ENCODE measurements at places on chromosomes 4 and X.

GRCh38 chr4:139988863-139989765, 164.9 kb downstream of the MAML3 start:
- no peak for DNase-seq

GRCh38 chr4:3311095-3311372, 18.2 kb downstream of the RGS12 start:
- DNase-seq, result no peak

GRCh38 chr4:94290245-94290644, 52.4 kb downstream of the HPGDS start:
- DNase-seq, result no peak

GRCh38 chr4:101835121-101835904, 44.8 kb downstream of the BANK1 start:
- DNase-seq, result no peak

- no peak for DNase-seq
Measured at GRCh38 chr4:5758741-5759140, 47.7 kb downstream of the EVC start.

DNA sequence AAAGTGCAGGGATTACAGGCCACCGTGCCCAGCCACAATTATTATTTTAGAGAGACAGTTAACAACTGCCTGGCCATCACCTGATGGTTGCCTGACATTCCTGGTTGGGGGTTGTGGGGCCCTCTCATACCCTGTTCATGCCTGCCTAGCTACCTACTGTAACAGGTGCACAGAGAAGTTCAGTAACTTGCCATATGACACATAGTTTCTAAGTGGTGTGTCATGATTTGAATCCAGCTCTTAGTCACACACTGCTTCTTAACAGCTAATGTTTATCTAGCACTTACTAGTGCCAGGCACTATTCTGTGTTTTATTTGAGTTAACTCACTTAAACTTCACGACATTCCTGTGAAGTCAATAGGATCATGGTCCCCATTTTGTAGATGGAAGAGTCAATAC, 122.7 kb upstream of the JADE1 start:
- no peak for DNase-seq

GRCh38 chrX:38166478-38167083, 54.1 kb downstream of the SRPX start:
- no peak for DNase-seq

DNA sequence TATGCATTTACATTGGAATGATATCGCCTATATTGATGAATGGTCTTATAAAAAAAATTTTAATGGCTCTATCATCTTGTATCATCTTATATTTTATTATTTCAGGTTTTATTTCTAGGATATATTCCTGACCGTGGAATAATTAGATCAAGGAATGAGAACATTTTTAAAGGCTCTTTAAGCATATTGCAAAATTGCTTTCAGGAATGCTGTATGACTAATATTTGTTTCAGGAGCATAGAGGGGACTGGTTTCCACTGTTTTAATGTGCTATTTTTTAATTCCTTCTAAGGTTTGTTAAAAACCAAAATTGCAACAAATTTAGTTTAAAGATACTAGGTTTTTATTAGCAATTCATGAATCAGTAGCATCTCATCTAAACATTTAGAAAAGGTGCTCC, 120.2 kb downstream of the BMPR1B start:
- DNase-seq, result no peak

GRCh38 chr4:3857269-3857926, 91.2 kb downstream of the ADRA2C start:
- no peak for DNase-seq

DNA sequence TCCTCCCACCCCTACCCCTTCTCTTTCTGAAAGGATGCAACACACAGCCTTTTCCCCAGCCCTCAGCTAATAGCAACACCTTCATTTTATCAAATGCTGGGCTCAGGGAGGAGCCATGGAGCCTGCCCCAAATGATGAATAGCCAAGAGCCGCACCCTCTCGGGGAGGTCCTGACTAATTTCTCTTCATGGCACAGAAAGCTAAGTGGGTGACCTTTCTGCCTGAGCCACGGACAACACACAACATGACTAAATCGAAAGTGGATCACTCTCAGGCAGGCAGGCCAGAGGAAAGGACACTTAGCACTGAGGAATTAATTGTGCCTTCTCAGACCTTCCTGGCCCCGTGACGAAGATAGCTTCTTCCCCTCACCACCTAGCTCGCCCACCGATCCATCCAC, 165.1 kb upstream of the RAI2 start:
- no peak for DNase-seq

DNA sequence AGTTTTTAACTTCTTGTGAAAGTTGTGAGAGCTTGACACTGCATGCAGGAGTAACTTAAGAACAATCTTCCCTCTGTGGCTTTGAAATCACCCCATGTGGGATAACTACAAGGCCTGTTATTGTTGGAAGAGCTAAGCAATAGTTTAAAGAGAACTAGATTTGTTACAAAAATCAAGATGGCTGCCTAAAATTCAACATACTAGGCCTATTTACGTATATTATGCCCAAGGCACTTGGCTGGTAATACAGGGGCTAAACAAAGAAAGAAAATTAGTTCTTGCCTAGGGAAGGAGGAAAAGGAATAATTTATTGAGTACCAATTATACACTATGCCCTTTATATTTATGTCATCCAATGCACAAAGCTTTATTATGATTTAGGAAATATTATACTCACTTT, 36.1 kb downstream of the DMD start:
- no peak for DNase-seq

GRCh38 chr4:82044141-82044993, 329.4 kb downstream of the HNRNPD start:
- no peak for DNase-seq

DNA sequence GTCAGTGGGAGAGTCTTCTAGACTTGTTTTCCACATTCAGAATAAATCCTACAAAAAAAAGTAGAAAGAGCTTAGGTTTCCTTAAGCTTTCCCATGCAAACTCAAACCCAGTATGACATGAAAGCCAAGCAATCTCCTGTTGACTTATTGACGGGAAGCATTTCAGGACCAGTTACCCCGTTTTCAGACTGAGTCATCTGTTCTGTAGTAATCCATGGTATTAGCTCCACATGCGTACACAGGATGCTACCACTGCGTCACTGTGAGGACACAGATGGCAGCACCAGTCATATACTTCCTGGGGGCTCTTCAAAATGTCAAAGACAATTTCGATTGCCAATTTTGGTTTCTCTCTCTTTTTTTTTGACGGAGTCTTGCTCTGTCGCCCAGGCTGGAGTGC, 224.9 kb upstream of the MAD2L1 start:
- DNase-seq, result no peak

- DNase-seq, result no peak
Measured at GRCh38 chr4:26181616-26182015, 139.2 kb upstream of the RBPJ start.

DNA sequence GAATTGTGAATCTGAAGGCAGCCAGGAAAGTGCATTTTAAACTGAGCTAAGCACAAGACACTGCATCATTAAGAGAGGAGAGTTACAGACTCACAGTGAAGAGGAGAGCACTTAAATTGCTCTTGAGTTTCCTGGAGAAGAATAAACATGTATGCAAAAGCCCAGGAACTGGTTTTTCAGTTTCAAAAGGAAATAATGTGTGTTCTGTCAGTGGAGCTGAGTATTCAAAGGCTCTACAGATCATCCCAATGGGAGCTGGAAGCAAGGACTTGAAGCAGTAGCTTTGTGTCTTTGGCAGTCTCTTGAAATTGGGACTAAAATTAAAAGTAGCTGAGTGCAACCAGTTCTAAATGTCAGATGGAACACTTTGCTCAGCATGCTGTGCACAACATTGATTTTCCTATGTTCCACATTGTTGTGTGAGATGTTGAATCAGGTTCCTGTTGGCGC, 147.5 kb upstream of the ANK2 start:
- DNase-seq, result no peak

GRCh38 chr4:20252656-20253282, 1.1 kb downstream of the SLIT2 start:
- no peak for DNase-seq

DNA sequence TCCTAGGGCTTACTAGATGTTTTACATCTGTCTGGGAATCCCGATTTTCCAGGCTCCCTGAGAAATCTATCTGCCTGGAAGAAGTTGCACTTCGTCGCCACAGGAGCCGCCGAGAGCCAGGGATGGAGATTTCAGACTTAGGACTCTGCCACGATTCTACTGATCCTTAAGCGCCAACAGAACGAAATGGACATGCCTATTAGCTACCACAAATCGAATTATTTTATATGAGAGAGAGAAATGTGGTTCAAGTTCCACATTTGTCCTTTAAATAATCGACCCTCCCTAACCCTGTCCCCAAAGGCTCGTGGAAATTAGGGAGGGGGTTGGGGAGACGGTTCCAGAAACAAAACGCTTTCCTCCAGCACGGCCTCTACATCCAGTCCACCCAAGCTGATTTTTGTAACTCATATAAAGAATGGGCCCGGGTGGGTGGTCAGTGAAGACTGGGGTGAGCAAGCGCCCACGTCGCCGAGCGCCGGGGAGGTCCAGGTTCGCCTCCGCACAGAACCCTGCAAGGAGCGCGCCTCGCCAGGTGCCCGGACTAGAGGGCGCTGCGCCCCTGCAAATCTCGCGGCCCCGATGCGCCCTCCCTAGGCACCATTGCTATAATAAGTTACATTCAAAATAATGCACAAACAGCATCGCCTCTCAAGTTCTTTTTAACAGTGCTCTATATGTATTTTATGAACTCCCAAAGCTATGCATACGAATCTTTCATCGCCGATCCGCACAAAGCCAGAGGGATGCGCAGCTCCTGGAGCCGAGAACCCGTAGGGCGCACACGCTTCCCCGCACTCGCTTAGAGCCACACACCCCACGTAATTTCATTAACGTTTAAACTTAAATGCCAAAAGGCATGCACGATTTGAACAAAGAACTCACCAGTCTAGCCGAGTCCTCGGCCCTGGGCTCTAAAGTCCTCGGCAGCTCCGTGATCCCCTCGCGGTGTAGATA, 2.1 kb upstream of the FAT1 start:
- no peak for DNase-seq
